ENCODE measurements at places on chromosomes 1 and 21. TPM values are rescaled to one million over a fixed set of nuclear protein-coding genes. Genes with fewer than 3 reads are reported as not detected.
A peak's percentile ranks its signal among the peaks of the same experiment; 100 is the strongest.

DNA sequence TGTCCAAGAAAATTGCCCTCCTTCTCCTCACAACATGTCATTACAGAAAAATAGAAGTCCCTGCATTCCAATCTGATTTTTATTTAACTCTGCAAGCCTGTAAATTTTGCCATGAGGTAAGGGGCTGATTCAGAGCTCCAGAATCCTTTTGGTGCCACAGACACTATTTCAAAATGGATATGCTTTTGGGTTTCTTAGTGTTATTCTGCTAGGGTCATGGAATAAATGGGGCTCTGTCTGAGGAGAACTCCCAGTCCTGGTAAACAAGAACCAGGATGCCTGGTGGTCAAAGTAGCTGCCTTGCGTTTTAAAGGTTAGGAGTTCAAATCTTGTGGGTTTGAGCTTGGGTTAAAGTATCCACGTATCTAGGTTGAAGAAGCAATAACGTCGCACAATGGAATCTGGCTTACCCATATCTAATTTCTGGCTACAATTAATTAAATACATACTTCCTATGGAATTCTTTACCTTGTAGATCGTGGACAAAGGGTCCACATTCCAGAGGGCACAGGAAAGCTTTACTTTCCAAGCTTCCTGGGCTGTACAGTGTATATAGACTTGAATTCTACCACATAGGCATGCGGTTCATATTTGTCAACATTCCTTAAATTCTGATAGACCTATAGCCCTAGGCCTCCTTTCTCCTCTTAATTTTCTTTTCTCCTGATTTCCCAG lies 98.0 kb upstream of the CDC42BPA start:
- DNase-seq = no peak

Gene VHLL
- total RNA-seq = not detected

Gene SLC9C2
- total RNA-seq = not detected

Gene CFHR2
- total RNA-seq = not detected

DNA sequence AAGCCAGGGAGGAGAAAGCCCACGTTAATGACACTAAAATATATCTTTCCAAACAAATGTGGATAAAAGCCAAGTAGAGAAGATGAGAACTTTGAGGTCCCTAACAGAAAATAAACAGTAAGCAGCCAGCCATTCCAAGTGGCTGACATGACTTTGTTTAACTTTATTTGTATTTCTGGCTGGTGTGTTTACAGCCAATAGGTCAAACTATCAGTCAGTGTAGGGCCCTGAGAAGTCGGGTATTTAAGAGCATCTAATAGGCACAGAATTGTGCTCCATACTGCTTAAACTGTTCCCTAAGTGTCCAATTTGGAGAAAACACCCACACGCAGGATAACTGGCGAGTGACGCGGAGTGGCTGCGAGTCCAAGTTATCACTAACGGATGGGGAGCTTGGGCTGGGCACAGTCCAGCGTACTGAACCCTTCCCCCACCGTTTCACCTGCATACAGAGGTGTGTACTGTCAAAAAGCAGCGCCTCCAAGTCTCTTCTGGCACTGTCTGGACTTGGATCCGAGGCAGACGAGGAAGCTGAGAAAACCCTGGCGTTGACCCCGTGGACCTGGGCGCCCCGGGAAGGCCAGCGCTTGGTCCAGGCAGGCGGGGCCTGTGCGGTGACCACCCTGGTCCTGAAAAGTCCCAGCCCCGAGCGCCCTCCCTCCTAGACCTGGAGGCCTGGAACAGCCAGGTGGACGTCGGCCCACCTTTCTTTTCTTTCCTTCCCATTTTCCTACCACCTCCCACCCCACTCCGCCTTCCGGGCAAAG lies 662 bp upstream of the LGALS8 start:
- DNase-seq = peak; percentile 54

Gene BCL2L15
- not detected for total RNA-seq

DNA sequence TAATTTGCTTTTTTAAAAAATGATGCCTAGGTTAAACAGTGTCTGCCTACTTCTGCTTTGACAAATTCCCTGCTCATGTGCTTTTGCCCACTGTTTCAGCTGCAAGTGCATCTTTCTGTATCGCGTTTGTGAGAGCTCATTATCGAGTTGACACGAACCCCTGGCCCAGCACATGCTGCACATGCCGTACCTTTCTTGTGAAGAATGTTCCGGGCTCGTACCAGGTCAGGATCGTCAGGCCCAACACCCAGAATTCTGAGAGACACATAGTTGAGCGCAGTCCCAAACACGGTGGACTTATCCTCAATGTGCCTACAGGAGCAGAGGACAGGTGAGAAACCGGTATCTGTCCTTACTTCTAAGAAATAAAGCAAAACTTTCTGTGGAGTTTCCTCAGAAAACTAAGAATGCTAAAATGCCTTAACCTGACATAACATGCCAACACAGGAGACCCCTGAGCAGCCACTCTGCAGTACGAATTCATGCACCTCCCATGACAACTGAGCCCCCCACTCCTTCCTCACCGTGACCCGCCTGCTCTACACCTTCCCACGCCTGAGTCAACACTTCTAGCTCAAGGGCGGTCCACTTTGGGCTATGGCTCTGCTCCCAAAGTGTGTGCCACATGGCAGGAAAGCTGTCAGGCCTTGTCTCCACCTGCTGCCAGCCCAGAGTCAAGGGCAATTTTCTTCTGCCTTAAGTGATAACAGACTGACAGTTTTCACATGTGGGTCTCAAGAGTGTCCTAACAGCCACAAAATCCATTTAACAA lies 6.7 kb downstream of the LSS start:
- peak; percentile 64 for DNase-seq

DNA sequence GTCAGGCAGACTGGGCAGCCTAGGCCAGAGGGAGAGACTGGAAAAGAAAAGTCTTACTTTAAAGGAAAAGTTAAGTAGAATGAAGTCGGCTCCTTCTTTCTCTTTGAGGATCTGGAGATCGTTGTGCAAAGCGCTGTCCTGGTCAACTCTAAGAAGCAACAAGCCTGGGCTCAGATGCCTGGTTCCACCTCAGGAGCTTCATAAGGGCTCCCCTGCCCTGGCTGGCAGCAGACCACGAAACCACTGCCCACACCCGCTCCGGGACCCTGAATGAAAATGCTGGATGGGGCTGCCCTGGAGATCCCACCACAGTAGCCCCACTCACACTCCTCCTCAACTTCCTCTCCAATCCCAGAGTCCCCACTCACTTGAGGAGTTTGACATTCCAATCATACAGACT lies 6.4 kb downstream of the UBE2Q1 start:
- DNase-seq = no peak

DNA sequence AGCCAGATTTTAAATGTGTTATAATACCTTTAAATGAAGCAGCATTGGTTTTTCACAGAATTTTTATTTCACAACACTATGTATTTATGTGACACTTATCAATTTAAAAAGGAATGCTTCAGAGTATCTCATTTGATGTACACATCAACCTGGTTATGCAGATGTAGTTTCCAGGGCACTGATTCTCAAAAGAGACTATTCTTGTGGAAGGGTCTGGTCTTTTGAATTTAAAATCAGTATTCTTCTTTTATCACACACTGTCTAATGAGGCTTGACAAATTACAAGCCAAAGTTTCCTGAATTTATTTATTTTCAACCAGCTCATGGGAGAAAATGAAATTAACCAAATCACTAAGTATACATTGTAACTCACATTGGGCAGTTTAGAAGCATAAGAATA lies 87.4 kb downstream of the NTPCR start:
- DNase-seq = no peak

DNA sequence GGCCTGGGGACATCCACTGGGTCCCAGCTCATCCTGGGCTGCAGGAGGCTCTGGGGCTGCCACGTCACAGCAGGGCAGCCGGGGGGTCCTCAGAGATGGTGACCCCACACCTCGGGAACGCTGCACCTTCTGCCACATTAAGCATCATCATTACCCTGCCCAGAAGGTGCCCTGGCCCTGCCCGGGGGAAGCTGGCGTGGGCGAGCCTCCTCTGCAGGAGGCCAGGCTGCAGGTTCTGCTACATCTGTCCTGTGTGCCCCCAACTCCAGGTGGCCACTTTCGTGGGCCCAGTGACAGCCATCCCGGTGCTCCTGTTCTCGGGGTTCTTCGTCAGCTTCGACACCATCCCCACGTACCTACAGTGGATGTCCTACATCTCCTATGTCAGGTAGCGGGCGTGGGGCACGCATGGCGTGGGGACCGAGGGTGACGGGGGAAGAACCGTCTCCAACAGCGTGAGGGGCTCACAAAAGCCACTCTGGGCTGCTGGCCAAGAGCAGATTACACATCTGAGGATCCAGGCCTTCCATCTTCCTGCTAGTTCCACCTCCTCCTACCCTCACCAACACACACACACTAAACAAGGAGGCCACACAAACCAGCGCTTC lies 20.8 kb downstream of the TFF3 start:
- DNase-seq = no peak

DNA sequence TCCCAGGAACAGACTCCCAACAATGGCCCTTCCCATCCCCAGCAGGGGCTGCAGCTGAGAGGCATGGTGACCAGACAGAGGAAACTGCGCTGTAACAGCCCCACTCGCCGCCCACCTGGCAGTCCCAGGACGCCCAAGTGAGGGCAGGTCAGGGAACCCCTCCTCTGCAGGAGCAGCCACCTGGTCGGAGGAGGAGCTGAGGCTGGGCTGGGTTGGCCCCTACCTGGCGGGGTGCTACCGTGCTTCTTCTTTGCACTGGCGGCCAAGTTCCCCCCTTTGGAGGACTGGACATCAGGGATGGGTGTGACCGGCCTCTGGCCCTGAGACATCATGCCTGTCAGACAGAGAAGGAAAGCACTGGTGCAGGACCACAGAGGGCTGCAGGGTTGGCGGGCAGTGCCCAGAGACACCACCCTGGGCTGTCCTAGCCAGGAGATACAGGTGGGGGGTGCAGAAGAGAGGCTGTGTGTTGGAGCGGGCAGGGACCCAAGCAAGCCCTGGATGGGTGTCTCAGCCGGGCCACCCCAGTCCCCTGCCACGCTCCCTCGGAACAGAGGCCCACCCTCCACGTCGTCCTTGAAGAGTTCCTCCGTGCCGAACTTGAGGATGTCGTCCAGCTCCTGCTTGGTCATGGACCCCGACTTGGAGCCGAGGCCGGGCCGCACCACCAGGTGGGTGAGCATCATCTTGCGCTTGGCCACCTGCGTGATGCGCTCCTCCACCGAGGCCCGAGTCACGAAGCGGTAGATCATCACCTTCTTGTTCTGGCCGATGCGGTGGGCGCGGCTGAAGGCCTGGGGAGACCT lies 51.6 kb downstream of the CHD5 start:
- DNase-seq = peak; percentile 38

GRCh38 chr1:235923466-235924021 lies 56.8 kb upstream of the LYST start:
- DNase-seq = no peak

DNA sequence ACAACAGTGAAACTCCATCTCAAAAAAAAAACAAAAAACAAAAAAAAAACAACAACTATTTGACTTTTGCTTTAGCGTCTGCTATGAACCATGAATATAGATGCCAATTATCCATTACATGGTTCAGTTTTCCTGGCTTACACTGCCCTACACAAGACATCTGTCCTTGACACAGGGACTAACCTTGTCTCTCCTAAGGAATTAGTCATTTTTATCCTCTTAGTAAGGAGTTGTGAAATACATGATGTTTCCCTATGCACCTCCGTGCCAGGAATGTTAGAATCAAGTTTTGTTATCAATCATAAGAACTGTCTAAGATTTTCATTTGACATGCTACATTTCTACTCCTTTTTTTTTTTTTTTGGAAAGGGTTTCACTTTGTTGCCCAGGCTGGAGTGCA lies 241.8 kb downstream of the KIF26B start:
- no peak for DNase-seq

GRCh38 chr1:17649371-17650106 lies 105.6 kb upstream of the ACTL8 start:
- DNase-seq = no peak

Gene OR2L5
- total RNA-seq = not detected

- DNase-seq = no peak
These were observed 183.1 kb upstream of the IVNS1ABP start for GRCh38 chr1:185500001-185500626.

DNA sequence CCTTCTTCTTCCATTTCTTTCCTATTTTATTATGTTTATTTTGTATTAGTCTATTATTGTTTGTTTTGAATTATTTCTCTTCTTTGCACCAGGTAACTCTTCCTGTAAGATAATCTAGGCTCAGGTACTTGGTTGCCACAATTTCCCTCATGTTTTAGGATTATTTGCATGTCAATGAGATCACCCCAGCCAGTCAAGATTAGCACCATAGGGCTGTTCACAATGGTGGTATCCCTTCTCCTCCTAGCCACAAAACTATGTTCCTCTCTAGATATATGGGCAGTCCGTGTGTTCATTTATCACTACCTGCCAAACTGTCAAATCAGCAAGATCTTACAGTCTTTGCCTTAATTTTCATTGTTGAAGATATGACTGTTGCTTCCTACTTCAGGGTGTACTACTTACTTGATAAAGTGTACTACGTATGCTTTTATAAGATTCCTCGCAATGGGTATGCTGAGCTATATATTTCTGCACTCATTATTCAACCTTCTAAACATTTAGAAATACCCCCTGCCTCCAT lies 1536.2 kb downstream of the PLA2G4A start:
- no peak for DNase-seq

DNA sequence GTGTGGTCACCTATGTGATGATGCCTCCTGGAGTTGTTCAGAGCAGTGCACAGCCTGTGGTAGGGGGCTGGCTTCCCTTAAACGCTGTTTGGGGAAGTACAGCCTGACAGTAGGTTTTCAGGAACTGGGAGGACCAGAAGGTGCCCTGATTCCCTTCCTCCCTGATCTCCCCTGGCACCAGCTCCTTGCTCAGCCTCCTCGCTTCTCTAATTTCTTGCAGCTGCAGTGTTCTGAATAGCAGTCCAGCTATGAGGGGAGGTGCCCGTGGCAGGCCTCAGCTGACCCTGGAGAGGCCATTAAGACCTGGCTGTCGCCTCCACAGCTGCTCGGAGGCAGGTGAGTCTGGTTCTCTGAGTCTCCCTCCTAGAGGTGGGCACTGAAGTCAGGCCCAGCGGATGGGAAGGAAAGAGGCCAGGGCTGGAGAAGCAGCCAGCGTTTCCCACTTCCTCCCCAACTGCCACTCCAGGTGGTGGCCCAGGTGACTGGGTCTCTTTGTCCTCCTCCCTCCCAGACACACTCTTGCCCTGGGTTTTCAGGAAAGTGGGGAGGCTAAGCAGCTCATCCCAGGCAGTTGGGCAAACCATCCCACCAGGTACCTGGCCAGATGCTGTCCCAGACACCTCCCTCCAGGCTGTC lies 52.0 kb upstream of the RPL11 start:
- no peak for DNase-seq

- no peak for DNase-seq
These were observed 104.0 kb upstream of the CHRM3 start for GRCh38 chr1:239282411-239282810.

Gene FCN3
- total RNA-seq = 15.8 TPM

Data from Right ventricle myocardium superior (tissue), 1 donor.